Right cardiac atrium (tissue), 5 donors: ENCODE measurements at places on chromosomes 11 and 22. TPM values are rescaled to one million over a fixed set of nuclear protein-coding genes. Genes with fewer than 3 reads are reported as not detected.

DNA sequence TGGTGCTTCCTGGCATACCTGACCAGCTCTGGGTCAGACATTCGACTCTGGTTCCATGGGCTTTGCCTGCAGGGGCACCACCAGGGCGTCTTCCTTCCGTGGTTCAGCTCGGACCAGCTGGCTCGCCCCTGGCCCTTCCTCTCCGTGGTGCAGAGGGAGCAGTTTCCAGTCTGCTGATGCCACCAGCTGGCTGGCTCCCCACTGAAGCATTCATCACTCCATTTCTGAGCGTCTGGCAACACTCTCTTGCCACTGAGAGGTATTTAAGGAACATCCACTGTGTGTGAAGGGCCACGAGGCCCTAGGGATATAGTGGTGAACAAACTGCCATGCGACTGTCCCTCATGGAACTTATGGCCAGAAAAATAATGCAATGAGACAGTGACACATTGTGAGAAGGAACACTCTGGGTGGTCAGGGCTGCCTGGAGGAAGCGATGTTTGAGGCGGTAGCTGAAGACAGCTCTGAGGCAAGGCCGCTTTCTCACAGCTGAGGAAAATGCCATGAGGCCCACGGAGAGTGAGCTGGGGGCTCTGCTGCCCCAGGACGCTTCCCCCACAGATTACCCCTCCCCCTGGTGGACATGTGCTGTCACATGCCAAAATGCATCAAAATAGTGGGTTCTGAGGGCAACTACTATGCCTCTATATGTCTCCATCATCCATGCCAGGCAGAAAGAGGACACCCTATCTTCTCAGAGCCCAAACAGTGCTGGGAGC is 44.9 kb upstream of the ARFGAP3 start:
- peak; percentile 77 for DNase-seq

- no peak for DNase-seq
These were observed 4.6 kb downstream of the PICALM start for GRCh38 chr11:86064220-86064803.

- peak; percentile 61 for DNase-seq
These were observed 89.2 kb upstream of the CRTAM start for GRCh38 chr11:122749005-122749687.

DNA sequence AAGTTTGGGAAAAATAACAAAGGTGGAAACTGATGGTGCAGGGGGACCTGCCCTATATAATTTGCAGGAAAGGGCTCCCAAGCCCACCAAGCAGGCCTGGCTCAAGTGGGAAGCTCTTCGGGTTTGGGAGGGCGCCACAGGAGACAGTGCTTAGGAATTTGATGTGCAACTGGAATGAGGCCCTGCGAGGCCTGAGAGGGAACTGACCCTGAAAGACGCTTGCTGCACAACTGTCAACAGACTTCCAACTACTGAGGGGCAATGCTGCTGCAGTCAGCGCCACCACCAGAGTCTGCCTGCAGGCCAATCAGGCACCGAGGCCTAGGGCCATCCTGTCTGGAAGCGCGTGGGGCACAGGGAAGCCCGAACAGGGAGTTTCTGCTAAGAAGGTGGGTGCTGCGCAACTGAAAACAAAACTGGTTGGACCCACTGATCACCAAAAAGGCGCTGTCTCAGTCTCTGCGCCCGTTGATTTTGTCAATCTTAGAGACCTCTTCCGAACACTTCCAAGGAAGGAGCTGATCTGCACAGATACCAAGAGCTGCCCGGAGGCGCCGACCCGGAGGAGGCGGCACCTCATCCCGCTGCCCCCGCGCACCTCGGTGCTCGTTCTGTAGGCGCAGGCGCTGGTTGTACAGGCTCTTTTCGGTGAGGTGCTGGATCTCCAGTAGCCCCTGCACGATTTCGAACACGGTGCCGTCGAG is 667 bp downstream of the DGCR6L start:
- DNase-seq = no peak

- DNase-seq = no peak
These were observed 261.1 kb downstream of the OPCML start for GRCh38 chr11:133271206-133271605.

DNA sequence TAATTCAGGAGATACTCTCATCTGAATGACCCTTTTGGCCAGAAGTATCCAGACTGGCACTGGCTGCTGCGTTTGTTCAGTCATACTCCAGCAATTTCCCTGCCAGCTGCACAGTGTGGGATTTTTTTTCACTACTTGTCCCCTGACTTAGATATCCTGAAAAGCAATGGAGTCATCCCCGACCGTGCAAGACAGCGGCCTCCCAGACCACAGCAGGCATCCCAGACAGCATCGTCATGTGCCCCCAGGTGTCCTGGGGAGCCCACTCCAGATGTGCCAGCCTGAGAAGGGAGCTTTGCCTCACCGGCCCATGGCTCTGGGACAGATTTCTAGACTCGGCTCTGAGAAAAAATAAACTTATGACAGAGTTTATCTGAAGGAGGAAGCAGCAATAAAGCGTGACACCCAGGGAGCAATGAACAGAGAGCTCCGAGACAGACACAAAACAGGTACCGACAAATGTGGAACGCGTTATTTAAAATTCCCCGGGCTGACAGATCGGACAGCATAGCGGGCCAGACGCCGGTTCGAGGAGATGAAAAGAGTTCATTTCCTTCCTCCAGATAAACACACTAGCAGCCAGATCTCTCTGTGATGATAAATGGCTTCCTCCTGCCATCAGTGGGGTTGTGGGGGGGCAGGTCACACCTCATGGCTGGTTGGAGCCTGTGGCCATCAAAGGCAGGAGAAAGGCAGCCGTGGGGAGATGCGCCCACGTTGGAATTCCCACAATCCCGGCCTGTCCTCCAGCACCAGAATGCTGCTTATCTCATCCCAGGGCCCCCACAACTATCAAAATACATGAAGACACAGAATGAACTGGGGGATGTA is 106.4 kb upstream of the FGF3 start:
- peak; percentile 12 for DNase-seq

GRCh38 chr11:95337972-95338429 is 107.0 kb upstream of the SESN3 start:
- DNase-seq = no peak

GRCh38 chr11:116428638-116428975 is 344.2 kb downstream of the BUD13 start:
- DNase-seq = no peak

DNA sequence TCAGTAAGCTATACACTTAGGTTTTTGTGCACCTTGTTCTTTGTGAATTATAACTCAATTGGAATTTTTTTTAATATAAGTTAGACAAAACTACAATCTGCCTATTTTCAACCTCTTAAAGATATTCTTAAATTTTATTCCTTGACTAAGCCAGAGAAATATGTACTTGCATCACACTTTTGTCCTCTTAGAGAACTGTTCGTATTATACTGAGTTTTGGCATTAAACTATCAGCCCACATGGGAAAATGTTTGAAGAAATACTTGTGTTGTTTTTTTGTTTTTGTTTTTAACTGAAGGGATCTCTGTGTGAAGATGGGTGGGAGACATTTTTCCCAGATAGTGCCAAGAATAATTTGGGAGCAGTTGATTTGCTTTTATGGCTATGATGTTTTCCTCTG is 25.3 kb downstream of the CEP295 start:
- no peak for DNase-seq

DNA sequence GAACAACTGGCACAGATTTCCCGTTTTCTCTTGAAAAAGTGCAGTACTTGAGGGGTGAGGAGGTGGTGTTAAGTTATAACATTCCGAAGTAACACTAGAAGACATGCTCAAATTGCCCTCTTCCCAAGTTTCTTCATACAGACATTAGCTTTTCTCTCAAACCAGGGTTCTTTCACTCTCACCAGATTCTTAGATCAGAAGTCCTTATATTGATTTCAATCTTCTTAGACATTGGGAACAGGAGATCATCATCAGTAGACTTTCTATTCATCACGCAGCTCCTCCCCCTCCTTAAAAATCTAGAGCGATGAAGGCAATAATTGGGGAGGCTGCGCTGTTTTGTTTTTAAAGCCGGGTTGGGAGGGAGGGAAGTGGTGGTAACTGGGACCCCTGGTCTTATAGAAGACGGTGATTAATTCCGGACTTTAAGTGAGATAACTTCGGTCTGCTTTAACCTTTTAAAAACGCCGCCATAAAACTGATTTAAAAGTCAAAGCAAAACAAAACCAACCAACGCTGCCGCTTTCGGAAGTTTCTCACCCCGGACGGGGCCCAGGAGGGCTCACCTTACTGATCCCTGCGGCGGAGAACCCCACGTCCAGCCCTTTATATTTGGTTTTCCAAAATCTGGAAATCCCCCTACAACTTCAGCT is 665 bp downstream of the USP28 start:
- no peak for DNase-seq

GRCh38 chr22:27718186-27719035 is 83.1 kb downstream of the MN1 start:
- peak; percentile 86 for DNase-seq

DNA sequence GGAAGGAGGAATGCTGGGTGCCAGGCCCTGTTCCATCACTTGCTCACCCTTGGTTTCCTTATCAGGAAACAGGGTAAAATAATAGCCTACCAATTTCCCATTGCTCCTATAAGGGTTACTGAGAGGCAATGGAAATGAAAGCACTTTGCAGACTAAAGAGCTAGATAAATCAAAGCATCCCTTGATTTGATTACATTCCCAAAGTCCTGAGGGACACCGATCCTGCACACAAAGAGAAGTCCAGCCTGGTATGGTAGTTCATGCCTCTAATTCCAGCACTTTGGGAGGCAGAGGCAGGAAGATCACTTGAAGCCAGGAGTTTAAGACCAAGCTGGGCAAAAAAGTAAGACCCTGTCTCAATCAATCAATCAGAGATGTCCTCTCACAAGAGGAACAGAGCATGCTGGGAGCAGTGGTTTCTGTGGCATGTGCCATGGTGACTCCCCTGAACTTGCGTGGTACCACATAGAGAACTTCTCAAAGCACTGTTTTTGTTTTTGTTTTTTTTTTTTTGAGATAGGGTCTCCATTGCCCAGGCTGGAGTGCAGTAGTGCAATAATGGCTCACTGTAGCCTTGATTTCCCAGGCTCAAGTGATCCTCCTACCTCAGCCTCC is 10.7 kb downstream of the TBC1D10A start:
- DNase-seq = no peak

DNA sequence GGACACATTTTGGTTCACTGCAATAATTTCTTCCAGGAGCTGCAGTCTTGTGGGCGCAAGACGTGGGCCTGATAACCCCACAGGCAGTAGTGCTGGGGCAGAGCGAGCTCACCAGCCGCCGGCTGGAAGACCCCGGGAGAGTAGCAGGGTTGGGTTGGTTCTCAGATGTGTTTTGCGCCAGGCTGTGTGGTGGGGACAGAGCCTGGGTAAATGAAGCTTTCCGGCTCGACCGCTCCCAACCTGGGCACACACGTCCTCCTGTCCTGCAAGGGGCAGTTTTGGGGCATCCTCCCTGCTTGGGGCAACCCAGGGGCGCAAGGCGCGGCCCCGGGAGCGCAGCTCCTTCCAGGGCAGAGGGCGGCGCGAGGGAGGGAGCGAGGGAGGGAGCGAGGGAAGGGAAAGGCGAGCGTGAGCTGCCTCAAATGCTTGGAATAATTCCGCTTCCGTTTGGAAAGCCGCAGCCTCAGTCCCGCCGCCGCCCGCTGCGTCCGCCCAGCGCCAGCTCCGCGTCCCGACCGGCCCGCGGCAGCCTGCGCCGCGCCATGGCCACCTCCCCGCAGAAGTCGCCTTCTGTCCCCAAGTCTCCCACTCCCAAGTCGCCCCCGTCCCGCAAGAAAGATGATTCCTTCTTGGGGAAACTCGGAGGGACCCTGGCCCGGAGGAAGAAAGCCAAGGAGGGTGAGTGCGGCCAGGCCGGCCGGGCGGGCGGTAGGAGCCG is at the start of gene PARVA:
TSS of gene PARVA (plus strand) at position 466 of the 718 bp plus-strand sequence. CDS start at position 543, 77 bp downstream.
- DNase-seq = peak; percentile 88

GRCh38 chr11:81026032-81026431 is 1585.2 kb upstream of the TENM4 start:
- DNase-seq = no peak

- no peak for DNase-seq
These were observed 61.8 kb downstream of the BID start for GRCh38 chr22:17712441-17712840.

- no peak for DNase-seq
These were observed 19.6 kb downstream of the POU2AF1 start for GRCh38 chr11:111359223-111360149.

DNA sequence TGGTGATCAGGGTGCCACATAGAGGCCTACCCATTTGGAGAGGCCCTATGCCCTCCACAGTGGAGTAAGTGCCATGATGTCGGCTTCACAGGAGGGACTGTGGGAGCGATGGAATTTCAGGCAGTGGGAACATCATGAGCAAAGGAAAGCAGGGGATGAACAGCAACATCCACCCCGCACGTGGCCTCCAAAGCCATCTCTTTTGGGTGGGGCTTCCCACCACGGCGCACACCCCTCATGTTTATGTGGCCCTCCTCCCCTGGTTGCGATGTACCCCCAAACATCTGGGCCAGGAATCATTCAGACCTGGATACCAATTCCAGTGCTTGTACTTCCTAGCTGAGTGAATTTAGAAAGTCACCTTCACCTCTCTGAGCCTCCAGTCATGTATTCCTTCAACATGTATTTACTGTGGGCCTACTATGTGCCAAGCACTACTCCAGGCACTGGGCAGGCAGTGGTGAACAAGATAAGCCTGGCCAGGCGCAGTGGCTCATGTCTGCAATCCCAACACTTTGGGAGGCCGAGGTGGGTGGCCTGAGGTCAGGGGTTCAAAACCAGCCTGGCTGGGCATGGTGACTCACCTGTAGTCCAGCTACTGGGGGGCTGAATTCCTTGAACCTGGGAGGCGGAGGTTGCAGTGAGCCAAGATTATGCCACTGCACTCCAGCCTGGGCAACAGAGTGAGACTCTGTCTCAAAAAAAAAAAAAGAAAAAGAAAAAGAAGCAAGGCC is 1.8 kb upstream of the MAFF start:
- DNase-seq = no peak

- no peak for DNase-seq
These were observed 15.5 kb upstream of the DEPDC7 start for GRCh38 chr11:33000181-33000580.

DNA sequence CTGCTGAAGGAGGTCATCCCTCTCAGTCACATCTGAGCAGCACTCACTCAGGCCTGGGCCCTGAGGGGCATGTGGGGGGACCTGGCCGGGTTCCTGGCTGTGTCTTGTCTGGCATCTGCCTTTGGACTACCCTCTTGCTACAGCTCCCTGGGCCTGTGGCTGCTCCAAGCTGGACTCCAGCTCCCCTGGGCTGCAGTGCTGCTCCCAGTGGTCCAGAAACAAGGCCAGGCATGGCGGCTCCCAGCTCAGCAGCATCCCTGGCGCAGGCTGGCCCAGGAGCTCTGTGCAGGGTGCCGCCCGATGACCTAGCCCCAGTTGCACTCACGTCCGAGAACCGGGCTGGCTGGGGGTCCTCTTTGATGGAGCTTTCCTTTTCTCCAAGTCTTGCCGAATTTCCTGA is 5.3 kb downstream of the CDPF1 start:
- DNase-seq = no peak

GRCh38 chr11:12083380-12083779 is 27.0 kb upstream of the MICAL2 start:
- DNase-seq = no peak

GRCh38 chr11:117972629-117973502 is 13.3 kb upstream of the IL10RA start:
- DNase-seq = no peak

GRCh38 chr11:9438611-9439010 is 22.2 kb upstream of the ZNF143 start:
- DNase-seq = no peak

Gene WNT7B
- total RNA-seq = not detected

Gene SAA4
- not detected for total RNA-seq

Gene SLC17A6
- total RNA-seq = not detected

Gene CBLIF
- not detected for total RNA-seq

Gene TTC36
- total RNA-seq = 0.31 TPM

Gene OR10A2
- total RNA-seq = not detected

Gene MMP13
- not detected for total RNA-seq
